ENCODE measurements at places on chromosomes 12 and 14.

DNA sequence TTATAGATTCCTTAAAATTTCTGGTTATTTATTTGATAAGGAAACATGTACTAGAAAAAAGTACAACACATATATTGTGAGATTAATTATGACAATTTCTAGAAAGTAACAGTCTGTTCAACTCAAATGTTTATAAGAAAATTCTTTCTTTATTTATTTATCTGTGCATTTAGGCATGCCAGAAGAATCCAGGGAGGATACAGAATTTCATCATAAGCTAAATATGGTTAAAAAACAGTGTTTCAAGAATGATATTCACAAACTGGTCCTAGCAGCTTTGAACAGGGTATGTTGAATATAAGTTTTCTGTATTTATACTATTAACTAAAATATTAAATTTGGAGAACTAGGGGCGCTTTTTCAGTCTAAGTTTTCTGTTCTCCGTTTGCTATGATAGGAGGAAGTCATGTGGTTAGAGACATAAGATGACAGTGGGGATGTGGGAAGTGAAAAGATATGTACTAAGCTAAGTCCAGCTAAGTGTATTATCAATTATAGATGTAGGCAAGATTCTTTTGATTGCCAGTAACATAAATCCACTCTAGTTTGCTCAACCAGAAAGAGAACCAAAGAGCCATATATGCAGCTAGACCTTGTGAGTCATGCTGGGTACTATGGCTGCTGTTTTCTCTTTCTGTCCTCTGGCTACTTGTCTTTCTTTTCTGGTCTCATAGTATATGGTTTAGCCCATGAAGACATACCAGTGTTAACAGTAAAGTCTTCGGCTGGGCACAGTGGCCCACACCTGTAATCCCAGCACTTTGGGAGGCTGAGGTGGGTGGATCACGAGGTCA lies 39.0 kb downstream of the LRRK2 start:
- no peak for DNase-seq

GRCh38 chr12:94145191-94145983 lies 3.0 kb upstream of the PLXNC1 start:
- no peak for DNase-seq

- DNase-seq: peak; percentile 64
Measured at GRCh38 chr12:6376079-6376869, 911 bp upstream of the SCNN1A start.

DNA sequence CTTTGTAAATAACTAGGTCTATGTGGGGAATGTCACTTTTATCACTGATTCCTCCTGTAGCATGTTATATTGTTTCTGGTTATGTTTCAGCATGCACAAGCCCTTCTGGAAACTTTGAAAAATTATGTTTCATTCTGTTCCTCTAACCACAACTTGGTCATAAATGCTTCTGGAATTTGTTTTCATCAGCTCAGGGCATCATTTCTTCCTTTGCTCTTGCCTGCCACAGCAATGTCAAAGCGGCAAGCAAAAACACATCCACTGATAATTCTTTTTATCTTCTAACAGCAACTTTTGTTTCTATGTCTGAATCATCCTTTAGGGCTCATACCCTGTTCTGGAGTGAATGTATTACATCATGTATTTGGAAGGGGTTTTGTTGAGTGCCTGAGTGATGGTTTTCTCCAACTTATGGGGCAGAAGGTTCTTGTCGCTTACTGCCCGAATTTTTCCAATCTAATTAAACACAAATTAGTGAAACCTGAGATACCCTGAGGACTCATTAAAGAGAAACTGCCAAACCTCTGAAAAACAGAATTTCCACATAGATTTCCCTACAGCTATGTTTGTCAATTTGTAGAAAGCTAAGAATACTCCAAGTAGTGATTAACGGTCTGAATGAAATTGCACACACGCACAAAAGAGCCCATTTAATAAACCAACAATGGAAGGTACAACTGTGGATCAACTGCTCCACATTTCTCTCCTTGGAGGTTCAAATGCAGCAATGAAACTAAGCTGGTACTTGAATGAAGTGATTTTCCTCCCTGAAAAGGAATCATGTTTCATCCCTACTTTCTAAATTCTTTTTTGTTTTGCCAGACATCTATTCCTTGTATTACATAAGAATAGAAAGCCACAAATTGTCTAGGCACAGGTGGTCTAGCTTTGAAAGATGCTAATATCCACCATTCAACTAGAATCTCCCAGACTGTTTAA lies 173.5 kb upstream of the KRR1 start:
- no peak for DNase-seq

DNA sequence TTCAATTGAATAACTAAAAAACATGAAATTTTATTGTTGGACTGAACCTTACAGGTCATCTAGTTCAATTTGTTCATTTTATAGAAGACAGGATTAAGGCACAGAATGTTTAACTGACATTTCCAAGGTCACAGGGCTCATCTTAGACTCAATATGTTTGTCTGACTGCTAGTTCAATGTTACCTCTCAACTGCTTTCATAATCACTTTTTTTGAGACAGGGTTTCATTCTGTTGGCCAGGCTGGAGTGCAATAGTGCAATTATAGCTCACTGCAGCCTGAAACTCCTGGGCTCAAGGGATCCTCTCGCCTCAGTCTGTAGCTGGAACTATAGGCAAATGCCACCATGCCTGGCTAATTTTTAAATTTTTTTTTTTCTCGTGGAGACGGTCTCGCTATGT lies 24.4 kb upstream of the ITGA5 start:
- DNase-seq: no peak

- no peak for DNase-seq
Measured at GRCh38 chr14:56153267-56153666, 35.1 kb downstream of the PELI2 start.

DNA sequence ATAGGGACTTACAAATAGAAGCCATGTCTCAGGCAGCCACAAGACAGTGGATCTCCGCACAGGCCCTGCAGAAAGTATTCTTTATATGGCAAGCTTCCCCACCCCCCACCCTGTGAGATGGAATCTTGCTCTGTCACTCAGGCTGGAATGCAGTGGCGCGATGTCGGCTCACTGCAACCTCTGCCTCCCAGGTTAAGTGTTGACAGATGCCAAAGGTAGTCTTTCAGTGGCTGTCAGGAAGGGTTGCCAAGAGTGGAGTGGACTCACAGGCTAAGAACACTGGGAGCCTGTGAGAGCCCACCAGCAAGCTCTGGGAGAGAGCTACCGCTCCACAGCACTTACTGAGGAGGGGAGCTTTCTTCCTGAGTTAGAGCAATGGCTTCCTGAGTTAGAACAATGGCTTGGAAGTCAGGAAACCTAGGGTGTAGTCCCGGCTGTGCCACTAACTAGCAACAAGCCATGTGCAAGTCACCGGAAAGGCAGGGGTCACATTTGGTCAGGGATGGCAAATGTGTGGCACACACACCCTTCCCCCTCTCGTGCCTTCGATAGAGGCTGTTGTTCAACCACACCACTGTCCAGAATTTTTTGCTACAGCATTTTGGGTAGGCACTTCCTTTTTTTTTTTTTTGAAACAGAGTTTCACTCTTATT lies 2.6 kb downstream of the RNASE1 start:
- peak; percentile 45 for DNase-seq

GRCh38 chr14:69750495-69750894 lies 16.4 kb upstream of the SRSF5 start:
- DNase-seq: no peak

DNA sequence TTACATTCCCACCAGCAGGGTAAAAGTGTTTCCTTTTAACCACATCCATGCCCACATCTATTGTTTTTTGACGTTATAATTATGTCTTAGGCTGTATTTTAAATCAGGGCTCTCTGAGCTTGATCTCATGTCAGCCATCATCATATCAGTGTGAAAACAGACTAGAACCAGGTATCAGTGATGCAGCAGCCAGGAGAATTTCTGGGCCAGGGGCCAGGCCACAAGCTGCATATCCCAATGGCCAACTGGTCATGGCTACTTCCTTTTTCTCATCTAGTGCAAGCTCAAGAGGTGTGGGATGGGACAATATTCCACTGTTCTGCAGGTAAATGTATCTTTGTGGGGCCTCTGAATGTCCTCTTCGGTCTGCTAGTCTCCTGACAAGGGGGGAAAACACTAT lies 125.1 kb downstream of the CRADD start:
- DNase-seq: no peak

Measured in mucosa of gallbladder (tissue), 1 donor.